ENCODE measurements at places on chromosomes 6 and 20. TPM values are rescaled to one million over a fixed set of nuclear protein-coding genes. Genes with fewer than 3 reads are reported as not detected.

Gene ADGRF4
- not detected for polyA plus RNA-seq

Gene TFAP2D
- polyA plus RNA-seq: not detected

DNA sequence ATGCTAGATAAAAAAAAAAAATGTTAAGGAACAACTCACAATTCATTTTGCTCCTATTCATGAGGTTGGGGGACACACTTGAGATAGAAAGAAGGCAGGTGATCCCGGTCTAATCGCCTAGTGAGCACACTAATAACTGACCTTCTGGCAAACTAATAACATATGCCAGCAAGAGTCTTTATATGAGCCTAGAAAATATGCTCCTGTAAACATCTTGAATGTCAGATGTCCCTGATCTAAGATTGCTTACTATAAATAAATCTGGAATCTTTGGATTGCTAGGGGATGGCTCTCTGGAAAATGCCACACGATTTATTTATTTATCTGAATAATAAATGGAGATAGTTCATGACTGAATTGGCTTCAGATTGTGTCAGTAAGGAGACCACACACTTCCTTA is 821.9 kb downstream of the GRIK2 start:
- no peak for DNase-seq

DNA sequence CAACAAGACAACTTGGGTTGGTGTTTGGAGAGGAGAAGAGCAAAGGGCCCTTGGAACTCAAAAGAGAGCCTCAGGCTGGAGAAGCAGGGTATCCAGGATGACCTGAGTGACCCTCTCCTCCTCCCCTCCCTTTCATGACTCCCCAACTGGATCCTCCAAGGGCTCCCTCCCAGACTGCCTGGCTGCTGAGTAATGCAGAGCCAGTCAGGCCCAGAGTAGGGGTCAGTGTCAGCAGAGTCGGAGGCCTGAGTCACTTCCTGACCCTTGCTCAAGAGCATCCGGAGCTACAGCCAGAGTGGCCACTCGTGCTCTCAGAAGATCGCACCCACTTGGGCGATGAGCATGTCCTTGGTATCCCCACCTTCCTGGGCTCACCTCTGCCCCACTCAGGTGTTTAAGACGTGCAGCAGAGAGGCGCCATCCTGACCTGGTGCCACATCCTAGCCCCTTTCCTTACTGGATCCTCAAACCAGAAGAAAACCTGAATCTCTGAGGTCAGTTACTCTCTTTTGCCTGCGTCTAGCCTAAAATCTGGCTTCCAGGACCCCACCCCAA is 2.8 kb upstream of the MAPK13 start:
- peak; percentile 99 for DNase-seq

DNA sequence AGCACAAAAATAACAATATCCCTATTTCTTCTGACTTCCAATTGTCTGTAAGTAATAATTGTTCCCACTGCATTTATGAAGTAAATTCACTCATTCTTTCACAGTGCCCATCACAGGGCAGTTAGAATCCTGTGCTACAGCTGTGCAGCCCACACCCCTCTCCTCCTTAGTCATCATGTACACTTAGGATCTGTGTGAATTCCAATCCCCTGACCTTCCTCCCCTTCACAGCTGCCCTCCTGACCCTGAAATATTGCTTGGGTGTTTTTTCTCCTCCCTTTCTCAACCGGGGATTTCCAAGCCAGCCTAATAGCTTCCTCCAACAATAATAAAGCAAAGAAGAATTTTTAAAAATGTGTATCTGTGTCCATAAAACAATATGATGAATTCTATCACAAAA is 91.5 kb upstream of the BEND6 start:
- DNase-seq: peak; percentile 23

GRCh38 chr6:149277621-149278020 is 39.9 kb upstream of the TAB2 start:
- DNase-seq: no peak

All from CD14-positive monocyte (primary cell).